Fibroblast of lung (primary cell): ENCODE measurements at places on chromosomes 7 and 10.
A peak's percentile ranks its signal among the peaks of the same experiment; 100 is the strongest.

- no peak for DNase-seq
These were observed 990.7 kb downstream of the CCSER2 start for GRCh38 chr10:85318809-85319807.

DNA sequence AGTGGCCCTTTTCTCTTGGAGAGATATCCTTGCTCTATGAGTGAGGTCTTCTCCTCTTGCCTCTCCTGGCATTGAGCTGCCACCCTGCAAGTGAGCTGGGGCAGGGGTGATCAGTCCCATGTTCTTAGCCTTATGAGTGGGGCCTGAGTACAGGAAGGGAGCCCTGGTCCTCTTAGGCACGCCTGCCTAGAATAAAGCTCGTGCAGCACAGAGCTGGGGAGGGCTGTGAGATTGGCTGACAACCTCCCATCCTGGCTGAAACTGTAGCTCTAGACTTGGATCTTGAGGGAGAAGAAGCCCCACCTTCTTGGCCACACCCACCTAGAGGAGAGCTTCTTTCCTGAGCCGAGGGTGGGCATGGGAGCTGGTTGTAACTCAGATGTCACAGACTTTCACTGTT, 305.0 kb upstream of the ZNF32 start:
- DNase-seq: no peak

GRCh38 chr7:4245866-4246470, 436.1 kb upstream of the FOXK1 start:
- DNase-seq: no peak

DNA sequence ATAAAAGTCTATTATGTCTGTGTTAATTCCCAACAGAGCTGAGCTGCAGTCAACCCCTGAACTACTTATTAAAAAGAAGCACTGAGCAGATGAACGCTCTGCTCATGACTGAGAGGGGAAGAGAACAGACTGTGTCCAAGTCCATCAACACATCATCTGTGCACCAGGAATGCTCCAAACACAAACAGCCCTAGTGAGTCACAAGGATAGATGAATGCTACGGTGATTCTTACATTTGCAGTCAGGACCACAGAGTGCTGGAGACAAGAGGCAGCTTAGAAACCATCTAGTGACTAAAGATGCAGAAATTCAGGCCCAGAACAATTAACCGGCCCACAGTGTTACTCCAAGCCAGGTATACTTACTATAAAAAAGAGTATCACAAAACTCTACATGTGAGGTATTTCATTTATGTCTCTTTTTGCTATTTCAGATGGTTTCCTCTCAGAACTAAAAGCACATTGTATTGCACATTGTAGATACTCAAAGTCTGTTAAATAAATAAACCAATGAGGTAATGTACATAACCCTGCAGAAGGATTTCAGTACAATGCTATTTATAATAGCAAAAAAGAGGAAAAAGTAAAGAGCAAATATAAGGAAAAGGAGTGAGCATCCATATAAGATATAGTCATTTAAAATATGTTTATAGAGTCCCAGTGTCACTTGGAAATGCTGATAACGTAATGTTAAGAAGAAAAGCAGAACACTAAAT, 159.2 kb downstream of the KCNMA1 start:
- DNase-seq: peak; percentile 95

- DNase-seq: no peak
These were observed 151.3 kb downstream of the LRRN3 start for GRCh38 chr7:111242141-111242755.

DNA sequence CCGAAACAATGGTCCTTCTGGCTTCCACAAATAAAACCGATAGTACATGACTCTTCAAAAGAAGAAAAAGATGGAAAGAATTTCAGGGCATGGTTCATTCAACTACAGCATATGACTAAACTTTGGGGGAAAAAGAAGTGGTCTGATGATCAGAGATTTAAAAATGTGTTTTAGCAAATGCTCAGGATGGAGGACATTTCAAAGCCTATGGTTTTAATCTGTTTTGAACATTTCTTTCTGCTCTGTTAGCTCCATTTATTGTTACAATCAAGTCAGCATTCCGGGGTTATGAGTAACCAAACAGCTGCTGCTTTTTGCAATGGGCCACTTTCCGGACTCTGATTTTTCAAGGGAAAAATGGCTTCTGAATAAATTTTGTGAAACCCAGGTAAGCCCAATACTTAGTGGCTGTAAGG, 142.4 kb downstream of the CUBN start:
- DNase-seq: peak; percentile 96

GRCh38 chr7:70719125-70719524, 412.8 kb upstream of the GALNT17 start:
- no peak for DNase-seq

DNA sequence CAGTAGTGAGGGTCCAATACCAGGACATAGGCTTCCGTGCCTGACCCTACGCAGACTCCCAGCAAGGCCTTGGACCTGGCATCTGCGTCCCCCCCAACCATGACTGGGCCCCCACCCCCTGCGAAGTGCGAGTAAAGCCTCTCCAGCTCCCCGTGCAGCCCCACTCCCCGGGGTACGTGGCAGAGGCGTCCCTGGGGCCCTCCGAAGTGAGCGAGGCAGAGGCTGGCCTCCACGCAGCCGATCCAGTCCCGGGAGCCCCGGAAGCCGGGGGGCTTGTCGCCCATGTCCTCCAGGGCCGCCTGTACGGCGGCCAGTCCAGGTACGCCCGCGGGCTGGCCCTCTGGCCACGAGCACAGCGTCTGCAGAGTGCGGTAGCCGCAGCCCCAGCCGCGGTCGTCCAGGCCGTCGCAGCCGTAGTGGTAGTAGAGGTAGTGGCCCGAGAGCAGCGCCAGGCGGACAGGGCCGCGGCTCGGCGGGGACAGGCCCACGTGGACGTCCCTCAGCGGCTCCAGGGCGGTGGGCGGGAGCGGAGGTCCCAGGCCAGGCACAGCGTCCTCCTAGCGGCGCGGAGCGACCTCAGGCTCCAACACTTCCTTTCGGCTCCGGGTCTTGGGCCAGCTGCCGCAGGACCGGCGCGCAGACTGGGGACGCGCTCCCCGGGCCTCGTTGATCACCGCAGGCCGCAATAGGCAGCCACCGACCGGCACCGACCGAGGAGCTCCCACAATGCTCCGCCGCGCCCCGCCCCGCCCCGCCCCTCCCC, at the start of gene UFSP1:
TSS of gene UFSP1 (minus strand) at position 728 of the 763 bp plus-strand sequence. CDS start at position 284, 444 bp downstream.
- DNase-seq: no peak

DNA sequence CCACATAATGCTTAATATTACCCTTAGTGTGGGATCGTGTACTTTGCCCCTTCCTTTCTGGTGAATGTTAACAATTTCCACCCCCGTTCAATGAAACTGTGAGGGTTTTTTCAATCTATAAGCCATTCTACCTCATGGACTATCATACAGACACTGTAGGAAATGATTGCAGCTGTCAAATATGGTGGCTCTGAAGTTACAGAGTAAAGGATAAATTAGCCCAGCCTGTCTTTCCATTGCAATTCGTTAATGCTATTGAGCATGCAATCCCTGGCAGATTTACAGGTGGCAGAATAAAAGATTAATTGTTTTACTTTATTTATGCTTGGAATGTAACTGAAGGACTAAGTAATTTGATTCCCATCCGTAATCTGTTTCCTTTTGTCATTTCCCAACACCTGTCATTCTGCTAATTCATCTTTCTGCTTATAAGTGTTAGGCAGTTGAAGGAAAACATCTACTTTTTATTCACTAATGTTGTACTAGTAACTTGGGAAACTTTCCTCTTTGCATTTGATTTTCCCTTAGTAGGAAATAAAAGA, 1211.6 kb upstream of the LRRN3 start:
- no peak for DNase-seq

- no peak for DNase-seq
These were observed 14.3 kb upstream of the ZMIZ1 start for GRCh38 chr10:79054203-79055099.

GRCh38 chr7:155310425-155311114, 12.9 kb downstream of the INSIG1 start:
- no peak for DNase-seq

GRCh38 chr10:77110757-77111156, 526.9 kb downstream of the KCNMA1 start:
- DNase-seq: no peak
